Right ventricle myocardium superior (tissue), 1 donor: ENCODE measurements at places on chromosomes 1 and 21.

GRCh38 chr1:227887697-227888403, 59.9 kb downstream of the WNT9A start:
- peak; percentile 87 for DNase-seq

DNA sequence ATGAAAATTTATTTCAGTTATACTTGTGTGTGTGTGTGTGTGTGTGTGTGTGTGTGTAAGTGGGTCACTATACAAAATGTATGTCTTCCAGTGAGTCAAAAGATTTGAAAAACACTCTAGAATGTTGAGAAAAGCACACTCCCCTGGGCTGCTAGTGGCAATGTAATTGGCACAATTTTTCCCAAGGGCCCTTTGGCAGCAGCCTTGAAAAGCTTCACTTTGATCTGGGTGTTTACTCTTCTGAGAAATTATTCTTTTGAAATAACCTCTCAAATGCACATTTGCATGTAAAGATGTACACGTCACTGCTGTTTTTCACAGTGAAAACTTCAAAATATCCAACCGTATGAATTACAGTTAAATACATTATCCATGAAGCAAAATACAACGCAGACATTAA, 22.1 kb upstream of the SLC44A3 start:
- DNase-seq: no peak

GRCh38 chr1:223417903-223418663, 24.9 kb downstream of the CCDC185 start:
- no peak for DNase-seq

DNA sequence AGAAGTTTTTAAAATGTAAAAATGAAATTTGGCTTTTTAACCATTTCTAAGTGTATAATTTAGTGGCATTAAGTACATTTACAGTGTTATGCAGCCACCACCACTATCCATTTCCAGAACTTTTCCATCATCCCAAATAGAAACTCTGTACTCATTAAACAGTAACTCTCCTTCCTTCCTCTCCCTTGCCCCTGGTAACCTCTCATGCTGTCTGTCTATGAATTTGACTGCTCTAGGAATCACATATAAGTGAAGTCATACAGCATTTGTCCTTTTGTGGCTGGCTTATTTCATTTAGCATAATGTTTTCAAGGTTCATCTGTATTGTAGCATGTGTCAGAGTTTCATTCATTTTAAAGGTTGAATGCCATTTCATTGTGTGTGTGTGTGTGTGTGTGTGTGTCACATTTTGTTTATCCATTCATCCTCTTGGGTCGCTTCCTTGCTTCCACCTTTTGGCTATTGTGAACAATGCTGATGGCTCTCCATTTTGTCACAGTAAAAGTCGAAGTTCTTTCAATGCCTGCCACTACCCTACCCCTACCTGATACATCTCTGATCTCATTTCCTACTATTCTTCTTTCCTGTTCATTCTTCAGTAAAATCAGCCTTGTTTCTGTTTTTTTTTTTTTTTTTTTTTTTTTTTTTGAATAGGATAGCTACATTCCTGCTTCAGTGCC, 45.3 kb downstream of the F3 start:
- no peak for DNase-seq

- peak; percentile 55 for DNase-seq
Observed at GRCh38 chr21:26965907-26966581, 844 bp downstream of the ADAMTS5 start.

GRCh38 chr21:29374481-29374880, 75.8 kb downstream of the BACH1 start:
- DNase-seq: no peak

DNA sequence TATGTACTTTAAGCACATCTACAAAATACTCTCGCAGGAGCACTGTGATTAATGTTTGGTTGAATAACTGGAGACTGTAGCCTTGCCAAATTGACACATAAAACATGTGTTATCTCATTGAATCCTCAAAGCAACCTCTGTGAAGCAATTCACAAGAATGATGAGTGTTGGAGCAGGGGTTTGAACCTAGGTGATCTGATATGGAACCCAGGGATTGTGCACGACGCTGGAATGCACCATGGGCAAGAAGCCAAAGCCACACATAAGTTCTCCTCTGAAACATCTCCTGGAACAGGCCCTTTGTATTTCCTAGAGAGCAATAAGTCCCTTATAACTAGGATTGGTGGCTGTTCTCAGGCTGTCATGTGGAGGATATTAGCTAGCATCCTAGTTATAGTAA, 124.6 kb upstream of the IVNS1ABP start:
- no peak for DNase-seq

GRCh38 chr1:183597656-183598347, 7.5 kb upstream of the NCF2 start:
- DNase-seq: no peak

- DNase-seq: no peak
Observed at GRCh38 chr21:19322360-19322759, 918.8 kb upstream of the TMPRSS15 start.

GRCh38 chr1:203717120-203717519, 47.9 kb upstream of the LAX1 start:
- no peak for DNase-seq

- no peak for DNase-seq
Observed at GRCh38 chr21:33029975-33030461, 4.3 kb downstream of the OLIG2 start.

DNA sequence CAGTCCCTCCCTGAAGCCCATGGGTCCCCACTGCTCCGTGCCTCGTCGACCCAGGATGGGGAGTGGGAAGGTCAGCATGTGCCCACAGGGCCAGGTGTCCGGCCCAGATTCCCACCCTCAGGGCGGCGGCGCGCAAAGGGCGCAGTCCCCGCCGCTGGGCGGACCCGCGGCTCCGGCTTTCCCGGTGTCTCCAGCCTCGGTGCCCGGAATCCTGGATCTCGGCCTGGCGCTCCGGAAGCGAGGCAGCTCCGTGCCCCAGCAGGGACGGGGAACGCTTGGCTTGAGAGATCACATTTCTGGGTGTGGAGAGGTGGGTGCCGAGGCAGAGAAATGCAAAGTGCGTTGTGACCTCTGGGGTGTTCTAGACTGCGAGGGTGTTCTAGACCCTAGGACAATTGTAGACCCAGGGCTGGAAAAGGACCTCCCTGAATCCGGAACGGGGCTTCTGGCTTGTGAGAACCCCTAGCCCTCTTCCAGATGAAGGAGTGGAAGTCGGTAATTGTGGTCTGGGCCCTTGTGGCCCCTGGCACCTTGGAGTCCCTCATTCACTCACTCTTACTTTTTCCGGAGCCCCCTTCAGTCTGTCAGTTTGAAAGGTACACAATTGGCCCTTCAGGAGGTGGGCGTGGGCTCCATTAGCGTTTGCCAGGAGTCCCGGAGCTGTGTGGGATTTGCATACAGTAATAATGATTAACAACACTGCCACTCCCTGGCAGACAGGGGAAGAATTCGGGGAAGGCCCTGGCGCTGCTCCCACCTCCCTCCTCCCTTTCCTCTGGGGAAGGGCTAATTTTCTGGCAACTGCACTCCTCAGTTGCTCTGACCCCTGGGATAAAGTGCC, 1.6 kb upstream of the KCND3 start:
- peak; percentile 85 for DNase-seq

GRCh38 chr1:29456685-29457435, 220.5 kb downstream of the PTPRU start:
- no peak for DNase-seq

DNA sequence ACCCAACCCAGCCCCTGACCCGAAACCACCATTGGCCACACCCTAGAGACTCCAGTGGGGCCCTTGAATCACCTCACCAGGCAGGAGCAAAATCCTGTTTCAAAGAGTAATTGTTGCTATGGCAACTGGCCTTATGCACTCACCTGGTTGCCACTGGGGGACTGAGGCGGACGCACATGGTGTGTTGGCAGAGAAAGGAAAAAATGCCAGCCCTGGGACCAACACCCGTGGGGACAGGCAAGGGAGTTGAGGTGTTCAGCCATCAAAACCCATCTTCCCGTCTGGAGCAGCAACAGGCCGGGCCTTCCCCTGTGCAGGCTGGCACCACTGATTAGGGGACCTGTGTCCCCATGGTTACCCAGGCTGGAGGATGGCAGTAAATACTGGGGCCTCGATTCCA, 395.8 kb upstream of the VAMP3 start:
- DNase-seq: no peak

- no peak for DNase-seq
Observed at GRCh38 chr1:10513199-10513598, 38.4 kb downstream of the PEX14 start.

- no peak for DNase-seq
Observed at GRCh38 chr21:16590641-16591292, 861.0 kb downstream of the USP25 start.

DNA sequence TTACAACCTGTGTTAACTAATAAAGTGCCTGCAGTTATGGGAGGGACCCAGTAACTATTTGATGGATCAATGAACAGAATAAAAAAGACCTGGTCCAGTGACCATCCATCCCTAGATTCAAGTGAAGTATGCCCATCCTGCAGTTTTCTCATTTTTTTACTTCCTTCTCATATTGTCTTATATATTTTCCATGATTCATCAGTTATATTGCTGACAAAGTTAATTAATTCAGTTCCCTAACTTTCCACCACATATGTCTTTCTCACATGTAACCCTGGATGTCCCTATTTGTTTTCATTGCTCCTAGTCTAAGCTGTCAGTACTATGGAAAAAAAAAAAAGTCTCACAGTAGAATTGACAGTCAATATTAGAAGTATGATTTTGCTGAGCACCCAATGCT, 64.3 kb downstream of the ITGB3BP start:
- DNase-seq: no peak

DNA sequence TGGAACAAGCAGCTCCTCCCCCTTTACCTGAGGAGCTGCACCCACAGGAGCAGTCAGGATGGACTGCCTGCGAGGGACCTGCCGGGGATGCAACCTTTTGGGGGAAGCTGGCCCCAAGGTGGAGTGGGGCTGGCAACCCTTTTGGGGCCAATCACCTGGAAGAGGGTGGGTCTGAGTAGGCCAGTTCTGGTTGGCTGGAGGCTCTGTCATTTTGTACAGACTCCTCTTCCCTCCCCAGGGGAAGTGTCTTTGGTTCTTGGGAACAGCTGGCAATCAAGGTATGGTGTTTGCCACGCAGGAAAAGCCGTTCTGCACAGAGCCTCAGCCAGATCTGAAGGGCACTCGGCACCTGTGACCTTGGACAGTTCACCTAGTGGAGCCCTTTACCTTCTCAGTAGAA, 280 bp upstream of the A3GALT2 start:
- peak; percentile 18 for DNase-seq

- DNase-seq: peak; percentile 90
Observed at GRCh38 chr1:4801192-4801924, 146.9 kb downstream of the AJAP1 start.

DNA sequence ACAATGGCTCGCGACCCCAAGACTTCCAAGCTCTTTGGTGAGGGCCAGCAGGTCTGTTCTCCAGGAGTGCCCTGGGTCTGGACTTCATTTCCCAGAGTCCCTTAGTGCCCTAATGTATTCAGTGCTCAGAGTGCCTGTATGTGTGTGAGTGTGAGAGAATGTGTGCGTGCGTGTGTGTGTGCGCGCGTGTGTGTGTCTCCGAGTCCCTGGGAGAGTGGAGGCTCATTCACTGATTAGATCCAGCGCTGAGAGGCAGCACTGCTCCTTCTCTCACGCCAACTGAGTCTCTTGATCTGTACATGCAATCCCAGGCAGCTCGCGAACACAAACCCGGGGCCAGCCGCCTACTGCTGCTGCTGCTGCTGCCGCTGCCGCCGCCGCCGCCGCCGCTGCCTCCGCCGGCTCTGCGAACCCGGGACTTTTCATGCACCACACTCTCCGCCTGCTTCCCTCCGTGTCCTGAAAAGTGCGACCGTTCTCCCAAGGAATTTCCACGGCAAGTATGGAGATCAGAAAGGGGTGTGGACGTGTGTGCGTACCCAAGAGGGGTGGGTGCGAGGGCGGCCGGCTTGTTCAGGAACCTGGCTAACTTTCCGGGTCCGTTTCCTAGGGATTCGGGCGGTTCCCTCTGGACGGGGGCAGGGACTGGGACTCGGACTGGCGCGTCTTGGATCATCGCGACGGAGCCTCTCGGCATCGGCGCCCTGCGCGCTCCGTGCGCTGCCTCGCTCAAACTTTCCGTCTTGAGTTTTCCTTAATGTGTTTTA, at the start of gene RNF220:
Gene RNF220 (plus strand): TSS at position 225 of the 767 bp plus-strand sequence.
- DNase-seq: peak; percentile 68

DNA sequence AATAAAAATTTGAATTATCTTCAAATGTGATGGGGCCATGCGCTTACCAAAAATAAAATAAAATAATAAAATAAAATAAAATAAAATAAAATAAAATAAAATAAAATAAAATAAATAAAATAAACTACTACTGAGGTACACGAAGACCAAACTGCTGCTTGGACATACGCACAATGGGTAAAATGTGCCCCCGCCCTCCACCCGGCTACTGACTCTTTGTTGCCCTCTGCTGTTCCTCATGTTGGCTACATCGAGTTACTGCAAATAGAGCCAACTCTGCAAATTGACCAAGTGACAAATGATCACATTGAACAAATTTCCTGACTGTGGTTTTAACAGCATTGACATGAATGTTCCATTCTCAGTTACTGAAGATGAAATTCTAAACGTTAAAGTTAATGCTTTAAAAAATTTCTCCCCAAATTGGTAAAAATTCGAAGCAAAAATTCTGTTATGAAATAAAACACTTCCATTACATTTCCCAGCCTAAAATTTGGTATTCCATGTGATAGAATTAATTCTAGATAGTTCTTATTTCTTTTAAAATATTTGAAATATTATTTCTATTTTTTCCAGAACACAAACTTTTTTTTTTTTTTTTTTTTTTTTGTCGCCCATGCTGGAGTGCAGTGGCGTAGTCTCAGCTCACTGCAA, 18.8 kb upstream of the MAP1LC3C start:
- DNase-seq: peak; percentile 62

- DNase-seq: no peak
Observed at GRCh38 chr1:228809621-228810394, 74.5 kb downstream of the RHOU start.

DNA sequence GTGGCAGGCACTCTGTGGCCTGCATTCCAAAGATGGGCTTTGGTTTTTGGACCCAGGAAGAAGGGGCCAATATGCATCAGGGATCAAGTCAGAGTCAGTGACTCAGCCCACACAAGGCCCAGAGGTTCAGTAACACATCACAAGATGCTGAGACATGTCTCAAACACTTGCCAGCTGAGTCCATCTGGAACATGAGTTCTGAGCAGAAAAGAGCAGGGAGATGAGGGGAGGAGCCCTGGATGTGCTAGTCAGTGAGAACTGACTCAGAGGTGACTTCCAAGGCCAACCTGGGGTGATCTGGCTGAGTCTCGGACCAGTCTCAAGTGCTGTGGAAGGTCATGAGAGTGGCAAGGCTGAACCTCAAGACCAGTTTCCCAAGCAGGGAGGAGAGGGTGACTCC, 150.1 kb downstream of the CDC7 start:
- DNase-seq: peak; percentile 73

DNA sequence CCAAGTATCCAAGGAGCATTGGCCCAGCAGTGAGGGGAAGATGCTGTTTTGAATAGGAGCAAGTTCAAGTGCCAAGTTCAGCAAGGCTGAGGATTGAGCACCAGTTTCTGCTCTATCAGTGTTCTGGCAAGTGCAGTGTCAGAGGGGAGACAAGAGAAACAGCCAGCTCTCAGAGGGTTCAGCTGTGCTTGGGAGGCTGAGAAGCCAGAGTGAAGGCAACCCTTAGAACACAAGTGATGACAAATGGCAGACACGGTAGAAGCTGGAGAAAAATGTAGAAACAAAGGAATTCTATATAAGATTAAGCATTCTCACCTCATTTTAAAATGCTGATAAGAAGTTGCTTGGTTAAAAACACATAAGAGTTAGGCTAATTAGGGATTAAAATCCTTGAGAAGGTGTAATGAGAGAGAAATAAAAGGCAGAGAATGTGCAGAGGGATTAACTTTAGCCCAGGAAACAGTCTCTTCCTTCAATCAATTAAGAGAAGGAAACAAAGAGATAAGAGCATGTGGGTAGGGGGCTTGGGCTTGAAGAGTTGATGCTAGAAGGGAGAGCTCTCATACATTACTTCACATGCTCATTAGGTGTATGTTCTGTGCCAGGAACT, 475.4 kb downstream of the AJAP1 start:
- DNase-seq: no peak
